ENCODE measurements at places on chromosomes 2 and 18.

DNA sequence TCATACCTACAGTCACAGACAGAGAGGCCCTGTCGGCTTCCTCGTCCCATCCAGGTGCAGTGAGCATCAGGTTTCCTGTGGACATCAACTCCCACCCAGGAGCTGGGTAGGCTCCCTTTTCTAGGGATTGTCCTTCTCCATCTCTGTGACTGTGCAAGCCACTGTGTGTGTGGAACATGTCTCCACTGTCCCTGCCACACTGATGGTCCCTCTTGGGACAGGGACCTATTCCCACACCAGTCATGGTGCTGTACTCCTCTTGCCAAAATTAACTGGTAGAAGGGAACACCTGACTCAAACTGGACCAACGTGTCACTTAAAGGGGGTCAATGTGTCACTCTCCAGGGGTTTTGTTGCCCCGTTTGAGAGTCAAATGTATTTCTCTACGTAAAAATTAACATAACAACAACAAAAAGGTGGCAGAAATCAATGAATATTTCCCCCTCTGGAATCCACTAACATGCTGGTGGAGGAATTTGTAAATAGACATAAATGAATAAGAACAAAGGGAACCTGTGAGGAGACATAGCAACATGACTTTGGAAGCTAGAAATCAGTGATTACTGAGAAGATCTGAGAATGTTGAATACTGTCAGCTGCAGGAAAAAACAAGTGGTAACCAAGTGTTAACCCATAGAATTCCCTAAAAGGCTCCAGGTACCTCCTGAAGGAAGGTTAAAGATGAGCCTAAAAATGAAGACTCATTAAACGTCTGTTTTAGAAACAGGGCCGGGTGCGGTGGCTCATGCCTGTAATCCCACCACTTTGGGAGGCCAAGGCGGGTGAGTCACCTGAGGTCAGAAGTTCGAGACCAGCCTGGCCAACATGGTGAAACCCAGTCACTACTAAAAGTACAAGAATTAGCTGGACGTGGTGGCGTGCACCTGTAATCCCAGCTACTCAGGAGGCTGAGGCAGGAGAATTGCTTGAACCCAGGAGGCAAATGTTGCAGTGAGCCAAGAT, 40.4 kb downstream of the SH2D6 start:
- DNase-seq = no peak

DNA sequence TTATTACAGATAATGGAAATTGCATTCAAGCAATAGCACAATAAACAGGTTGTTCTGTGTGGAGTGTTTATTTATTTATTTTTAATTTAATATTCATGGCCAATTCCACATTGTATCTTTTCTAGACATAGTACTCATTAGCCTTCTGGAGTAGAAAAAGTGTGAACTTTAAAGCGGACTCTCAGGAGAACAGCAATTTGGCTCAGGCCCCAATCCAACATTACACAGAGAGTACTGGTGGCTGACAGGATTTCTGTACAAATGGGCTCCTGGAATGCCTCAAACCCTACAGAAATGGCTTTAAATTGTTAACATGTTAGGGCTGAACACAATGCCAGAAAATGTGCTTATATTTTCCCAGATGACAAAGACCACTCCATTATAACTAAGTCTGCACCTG, 533.9 kb upstream of the NXPH2 start:
- no peak for DNase-seq

DNA sequence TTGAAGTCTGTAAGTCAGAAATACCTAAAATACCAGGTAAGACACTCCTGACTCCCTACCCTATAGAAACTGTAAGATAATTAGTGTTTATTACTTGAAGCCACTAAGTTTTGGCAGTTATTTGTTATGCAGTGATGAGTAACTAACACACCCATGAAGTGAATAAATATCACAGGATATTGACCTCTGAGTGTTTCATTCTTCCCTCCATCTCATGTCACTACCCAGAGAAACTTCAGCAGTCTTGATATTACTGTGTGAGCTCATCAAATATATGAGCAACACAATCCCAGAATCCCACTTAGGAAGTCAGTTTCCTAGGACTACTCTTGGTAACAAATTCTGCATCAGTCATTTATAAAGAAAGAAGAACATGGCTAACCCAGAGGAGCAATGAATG, 529.7 kb downstream of the FBXO15 start:
- no peak for DNase-seq

- no peak for DNase-seq
These were observed 68.8 kb downstream of the HNRNPLL start for GRCh38 chr2:38533757-38534545.

Measured in stimulated activated CD4-positive, alpha-beta T cell treated with anti-CD3 and anti-CD28 coated beads, TNF-alpha, amount 100 ng/mL, for 24 hours (primary cell).